ENCODE measurements at places on chromosomes 1 and 21. TPM values are rescaled to one million over a fixed set of nuclear protein-coding genes. Genes with fewer than 3 reads are reported as not detected.

The DYNLT5 gene
- total RNA-seq: 0.49 TPM

The LCE1E gene
- total RNA-seq: not detected

The PCP4L1 gene
- not detected for total RNA-seq

The CBR3 gene
- total RNA-seq: 2.0 TPM

The SERPINC1 gene
- not detected for total RNA-seq

The PTPRC gene
- total RNA-seq: not detected

The RGS1 gene
- total RNA-seq: not detected

The ADAMTS4 gene
- total RNA-seq: 0.25 TPM

The TBX19 gene
- total RNA-seq: 0.76 TPM

The C1orf115 gene
- 1.1 TPM for total RNA-seq

The NBPF4 gene
- total RNA-seq: not detected

The CNR2 gene
- total RNA-seq: not detected

The RGS16 gene
- 0.16 TPM for total RNA-seq

The LRRC42 gene
- 40.1 TPM for total RNA-seq

The RGSL1 gene
- not detected for total RNA-seq

The NID1 gene
- total RNA-seq: 59.7 TPM

The LINGO4 gene
- not detected for total RNA-seq

The ROR1 gene
- total RNA-seq: 19.1 TPM

The LIN28A gene
- total RNA-seq: 0.38 TPM

The INSRR gene
- total RNA-seq: under 0.01 TPM

The TMEM59 gene
- 62.4 TPM for total RNA-seq

The TNFSF4 gene
- 4.6 TPM for total RNA-seq

The GPR157 gene
- total RNA-seq: 2.4 TPM

The ATP1A2 gene
- total RNA-seq: under 0.01 TPM

The ASCL5 gene
- 0.49 TPM for total RNA-seq

The CHI3L1 gene
- total RNA-seq: 14.7 TPM

The ERG gene
- total RNA-seq: 0.13 TPM

The CD1B gene
- total RNA-seq: not detected

The AIRE gene
- total RNA-seq: 0.13 TPM

The DIO1 gene
- not detected for total RNA-seq

The PEX10 gene
- total RNA-seq: 45.3 TPM

The MX1 gene
- total RNA-seq: 8.7 TPM

The CFHR1 gene
- total RNA-seq: not detected

The PRR9 gene
- not detected for total RNA-seq

The TACSTD2 gene
- 13.9 TPM for total RNA-seq

The MAEL gene
- 0.49 TPM for total RNA-seq

The OR2T35 gene
- total RNA-seq: not detected

The SPATA21 gene
- not detected for total RNA-seq

The RXRG gene
- total RNA-seq: not detected

The ANGPTL3 gene
- total RNA-seq: not detected

The CELA3A gene
- not detected for total RNA-seq

The KRTAP21-2 gene
- total RNA-seq: not detected

The AKR1A1 gene
- total RNA-seq: 108 TPM

The FAM167B gene
- total RNA-seq: 0.63 TPM

All from mesangial cell (primary cell).